Right ventricle myocardium superior (tissue), 1 donor: ENCODE measurements at places on chromosomes 12 and 14.
A peak's percentile ranks its signal among the peaks of the same experiment; 100 is the strongest.

DNA sequence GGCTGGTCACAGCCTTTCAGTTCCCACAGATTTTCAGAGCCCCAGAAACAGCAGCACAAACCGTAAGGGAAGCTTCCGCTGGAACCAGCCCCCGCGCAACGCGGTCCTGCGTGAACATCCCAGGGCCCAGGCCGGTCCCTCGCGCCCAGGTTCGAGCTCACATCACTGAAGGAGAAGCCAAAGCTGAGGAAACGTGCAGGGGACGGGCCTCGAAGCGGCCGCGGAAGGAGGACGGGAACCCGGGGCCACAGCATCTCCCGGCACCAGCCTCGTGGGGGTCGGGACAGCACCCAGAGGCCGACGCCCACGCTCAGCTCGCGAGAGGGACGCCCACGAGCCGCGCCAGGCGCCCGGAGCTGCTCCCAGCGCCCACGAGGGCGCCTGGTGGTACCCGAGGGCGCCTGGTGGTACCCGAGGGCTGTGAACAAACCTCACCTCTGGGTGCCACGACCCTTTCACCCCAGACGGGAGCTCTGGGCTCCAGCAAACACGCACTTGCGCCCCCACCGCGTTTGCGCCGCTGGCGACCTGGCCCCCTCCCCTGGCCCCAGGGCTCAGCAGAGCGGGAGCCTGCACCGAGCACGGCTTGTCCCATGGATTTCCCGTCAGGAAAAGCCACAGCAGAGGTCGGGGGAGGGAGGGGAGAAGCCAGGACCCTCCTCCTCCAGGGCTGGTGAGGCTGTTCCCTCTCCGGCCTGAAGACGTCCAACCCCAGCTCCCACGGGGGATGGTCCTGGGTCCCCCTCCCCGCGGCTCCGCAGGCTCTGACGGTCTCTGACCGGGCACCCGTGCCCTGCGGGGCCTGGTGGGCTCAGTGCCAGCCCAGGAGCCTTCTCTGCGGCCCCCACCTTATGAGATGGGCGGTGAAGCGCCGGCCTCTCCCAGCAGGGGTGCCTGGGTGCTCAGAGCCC, 6.9 kb downstream of the LRCOL1 start:
- peak; percentile 49 for DNase-seq

DNA sequence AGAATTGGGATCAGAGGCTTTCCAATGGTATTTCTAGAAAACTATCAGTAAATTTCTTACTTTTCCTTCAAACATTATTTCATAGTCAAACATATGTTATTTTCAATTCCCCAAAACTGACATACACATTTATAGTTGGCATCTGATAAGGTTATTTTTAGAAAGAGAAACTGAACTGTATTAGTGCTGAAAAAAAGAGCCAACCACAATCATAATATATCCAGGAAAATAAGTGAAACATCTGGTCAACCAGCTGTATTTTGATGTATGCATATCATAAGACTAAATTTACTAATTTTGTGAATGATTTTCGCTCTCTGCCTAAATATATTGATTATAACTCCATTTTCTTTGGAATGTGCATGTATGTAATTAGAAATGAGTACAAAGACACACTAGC, 554.2 kb downstream of the FLRT2 start:
- no peak for DNase-seq

- DNase-seq, result peak; percentile 44
Measured at GRCh38 chr14:105144666-105145380, 23.8 kb downstream of the JAG2 start.

DNA sequence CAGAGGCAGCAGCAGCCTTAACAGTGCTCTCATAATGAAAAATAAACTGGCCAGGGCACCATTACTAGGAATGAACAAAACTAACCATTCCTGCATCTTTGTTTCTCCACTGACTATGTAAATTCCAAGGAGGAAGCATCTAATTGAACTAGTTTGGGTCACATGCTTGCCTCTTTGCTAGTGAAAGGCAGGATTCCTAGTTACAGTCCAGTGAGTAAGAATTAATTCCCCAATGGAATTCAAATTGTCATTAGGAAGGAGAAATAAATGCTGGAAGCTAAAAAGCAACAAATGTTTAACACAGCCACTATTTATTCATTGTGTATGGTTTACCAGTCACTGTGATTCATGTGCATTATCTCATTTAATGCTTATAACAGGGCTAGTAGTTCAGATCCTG, 316.0 kb downstream of the CCDC91 start:
- no peak for DNase-seq

DNA sequence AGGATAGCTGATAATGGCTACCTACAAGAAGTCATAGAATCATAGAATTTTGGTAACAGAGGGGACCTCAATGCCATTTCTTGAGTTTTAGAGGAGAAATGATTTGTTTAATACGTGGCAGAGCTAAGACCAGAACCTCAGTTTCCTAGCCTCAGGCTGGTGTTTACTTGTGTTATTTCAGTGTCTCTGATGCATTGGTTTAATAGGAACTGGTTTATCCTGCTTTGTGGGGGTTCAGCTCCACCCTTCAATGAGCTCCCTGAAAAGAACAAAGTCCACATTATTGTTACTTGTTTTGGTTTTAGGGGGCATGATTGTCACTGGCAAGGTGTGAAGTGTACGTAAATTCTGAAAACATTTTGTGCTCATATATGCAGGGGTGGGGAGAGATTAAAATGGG, 55.4 kb downstream of the AKAP6 start:
- DNase-seq, result no peak

DNA sequence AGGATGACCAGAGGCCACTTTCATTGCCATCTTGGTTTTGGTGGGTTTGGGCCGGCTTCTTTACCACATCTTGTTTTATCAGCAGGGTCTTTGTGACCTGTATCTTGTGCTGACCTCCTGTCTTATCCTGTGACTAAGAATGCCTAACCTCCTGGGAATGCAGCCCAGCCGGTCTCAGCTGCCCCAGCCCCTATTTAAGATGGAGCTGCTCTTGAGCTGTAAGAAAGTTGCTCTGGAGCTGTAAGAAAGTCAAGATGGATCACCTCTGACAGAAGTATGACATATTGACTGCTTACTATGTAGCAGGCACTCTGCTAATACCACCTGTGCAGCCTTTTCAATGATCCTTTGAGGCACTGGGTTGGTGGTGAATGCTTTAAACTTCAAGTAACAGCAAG, 52.1 kb downstream of the RIN3 start:
- DNase-seq, result no peak

DNA sequence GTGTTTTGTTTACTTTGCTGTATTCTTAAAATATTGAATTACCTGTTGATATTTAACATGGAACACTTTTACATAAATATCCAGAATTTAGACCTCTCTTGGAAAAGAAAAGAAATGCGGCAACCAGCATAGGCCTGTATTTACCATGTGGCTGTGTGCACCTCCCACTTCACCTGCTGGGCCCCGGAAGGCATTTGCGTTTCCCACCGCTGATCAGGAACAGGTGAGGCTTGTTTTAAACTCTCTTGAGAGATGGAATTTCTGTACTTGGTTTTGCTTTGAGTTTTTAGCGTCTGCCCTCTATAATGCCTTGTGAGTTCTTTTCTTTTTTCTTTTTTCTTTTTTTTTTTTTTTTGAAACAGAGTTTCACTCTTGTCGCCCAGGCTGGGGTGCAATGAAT, 124.2 kb downstream of the GLT1D1 start:
- no peak for DNase-seq

DNA sequence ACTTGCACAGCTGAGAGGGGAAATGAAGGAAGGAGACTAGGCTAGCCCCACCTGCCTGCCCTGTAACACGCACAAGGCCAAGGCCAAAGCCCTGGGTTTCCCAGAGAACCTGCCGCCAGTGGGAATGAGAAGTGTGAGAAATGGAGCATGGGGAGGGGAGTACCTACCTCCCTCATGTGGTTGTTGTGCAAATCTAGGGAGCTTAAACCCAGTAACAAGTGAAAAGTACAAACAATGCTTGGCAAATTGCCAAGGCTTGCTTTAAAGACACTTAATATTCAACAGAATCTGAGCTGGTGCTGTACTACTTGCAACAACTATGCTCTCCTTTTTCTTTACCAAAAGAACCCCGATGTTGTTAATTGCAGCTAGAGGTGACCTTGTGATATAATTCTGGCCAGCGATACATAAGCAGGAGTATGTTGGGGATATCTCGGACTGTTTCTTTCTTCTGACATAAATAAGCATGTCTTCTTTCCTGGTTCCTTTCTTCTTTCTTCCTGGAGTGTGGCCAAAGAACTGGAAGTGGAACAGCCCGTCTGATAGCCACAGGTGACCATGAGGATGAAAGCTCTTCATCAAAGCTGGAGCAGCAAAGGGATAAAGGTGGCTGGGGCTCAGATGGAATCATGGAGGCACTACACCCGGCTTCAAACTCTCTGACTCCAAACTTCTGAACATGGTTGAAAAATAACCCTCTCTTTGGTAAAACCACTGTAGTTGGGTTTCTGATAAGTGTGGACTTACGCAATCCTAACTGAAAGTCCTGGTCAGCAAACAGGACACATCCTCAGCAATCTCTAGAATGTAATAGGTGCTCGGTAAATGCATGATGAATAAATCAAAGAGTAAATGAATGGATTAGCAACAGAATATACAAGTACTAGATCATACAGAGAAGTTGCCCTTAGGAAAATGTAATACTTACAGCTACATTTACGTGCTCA, 207.9 kb downstream of the NUAK1 start:
- DNase-seq, result no peak

DNA sequence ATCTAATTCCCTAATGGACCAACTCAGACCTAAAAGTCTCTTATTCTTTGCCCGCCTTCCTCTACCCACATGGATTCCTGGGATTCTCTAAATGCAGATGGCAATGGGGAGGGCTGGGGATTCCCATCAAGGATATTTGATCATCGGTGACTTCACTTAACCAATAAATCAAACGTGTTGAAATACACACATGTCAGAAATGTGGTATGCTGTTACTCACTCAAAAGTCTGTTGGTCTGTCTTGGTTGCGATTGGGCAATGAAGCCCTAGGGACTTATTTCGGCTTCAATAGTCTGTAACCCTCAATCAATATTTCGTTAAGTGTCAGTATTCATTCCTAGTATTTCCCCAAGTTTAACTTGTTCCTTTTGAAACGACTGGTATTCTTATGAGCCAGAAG, 117.2 kb upstream of the DIO3 start:
- DNase-seq, result no peak
